Right forelimb (tissue), 1 donor: ENCODE measurements at places on chromosomes 3 and 15.

DNA sequence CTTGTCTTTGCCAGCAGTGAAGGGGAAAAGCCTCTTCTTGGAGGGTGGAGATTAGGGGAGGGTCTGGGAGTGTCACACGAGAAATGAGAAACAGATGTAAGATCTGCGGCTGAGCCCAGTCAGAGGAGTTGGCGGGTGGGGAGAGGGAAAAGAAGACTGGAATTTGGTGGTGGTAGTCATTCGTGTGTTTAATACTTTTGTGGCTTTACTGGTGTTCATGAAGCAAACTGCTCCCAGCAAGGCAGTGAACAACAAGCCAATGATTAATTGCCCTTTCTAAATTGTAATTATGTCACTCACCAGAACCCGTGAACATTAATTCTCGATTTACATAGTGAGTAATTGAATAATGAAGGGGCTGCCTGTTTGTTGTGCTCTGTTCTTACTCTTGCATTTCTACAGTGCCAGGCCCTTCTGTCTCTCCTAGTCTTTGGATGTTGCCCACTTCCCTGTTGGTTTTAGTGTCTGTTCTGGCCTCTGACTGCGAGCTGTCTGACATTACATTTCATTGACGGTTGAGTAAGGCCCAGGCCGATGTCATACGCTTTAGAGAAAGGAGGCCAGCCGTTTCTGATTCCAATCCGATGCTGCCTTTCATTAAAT, 78.0 kb downstream of the CHCHD6 start:
- DNase-seq = peak; percentile 78

DNA sequence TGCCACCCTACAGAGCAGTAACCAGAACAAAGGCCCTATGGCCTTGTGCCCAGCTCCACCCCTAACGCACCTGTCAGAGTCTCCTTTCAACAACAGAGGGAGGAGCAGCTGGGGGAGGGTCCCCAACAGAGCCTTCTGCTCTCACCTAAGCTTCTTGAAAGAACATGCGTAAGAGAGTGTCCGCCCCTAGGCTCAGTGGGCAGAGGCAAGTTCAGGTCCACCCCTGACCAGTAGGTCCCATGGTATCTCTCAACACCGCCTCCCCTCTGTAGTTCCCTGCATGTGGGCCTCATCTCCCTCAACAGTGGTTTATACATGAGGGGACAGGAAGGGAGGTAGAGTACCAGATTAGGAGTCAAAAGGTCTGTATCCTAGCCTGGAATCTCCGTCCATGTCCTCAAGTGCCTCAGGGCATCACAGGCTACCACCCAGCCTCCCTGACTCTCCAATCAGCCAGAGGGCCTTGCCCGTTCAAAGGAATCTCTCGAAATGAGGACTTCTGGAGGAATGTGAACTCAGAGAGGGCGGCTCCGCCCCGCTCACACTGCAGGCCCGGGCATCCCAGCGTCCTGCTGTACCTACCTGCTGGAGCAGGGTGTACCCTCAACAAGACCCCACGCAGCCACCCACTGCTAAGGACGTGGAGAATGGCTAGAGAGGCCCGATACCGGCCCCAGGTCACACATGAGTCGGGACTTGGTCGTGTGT, 680 bp downstream of the POC1A start:
- no peak for DNase-seq

DNA sequence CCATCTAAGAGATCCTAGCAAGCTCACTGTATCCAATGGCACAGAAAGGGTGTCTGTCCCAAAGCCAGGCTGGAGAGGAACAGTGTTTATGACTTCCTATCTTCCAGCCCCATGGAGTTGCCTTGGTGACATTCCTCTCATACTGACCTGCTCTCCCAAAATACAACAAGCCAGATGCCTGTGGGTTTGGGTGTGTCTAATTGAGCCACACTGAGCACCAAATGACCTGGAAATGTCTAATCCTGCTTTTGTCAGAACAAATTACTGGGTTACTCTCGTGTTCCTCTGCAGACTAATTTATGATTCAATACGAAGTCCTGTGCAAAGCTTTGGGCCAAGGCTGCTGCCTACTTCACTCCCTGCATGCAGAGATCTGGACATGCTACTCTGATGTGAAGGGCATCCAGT, 98.1 kb upstream of the STRIT1 start:
- DNase-seq = peak; percentile 57

DNA sequence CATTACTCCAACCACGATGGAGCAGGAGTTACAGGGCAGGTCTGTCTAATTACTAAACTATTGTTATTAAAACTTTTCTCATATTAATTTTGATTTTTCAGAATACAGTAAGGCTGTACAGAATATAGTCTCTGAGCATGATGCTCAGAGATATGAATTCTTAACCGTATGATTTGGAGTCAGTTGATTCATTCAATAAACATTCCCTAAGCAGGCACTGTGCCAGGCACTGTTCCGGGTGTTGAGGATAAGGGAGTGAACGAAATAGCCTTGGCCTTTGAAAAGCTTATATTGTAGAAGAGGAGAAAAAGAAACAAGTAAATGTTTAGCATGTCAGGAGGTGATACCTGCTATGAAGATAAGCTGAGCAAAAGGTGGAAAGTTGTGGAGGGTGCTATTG, 187.3 kb downstream of the KCNAB1 start:
- no peak for DNase-seq

GRCh38 chr3:111929484-111929883, 49.3 kb upstream of the ABHD10 start:
- no peak for DNase-seq

- DNase-seq = no peak
Observed at GRCh38 chr15:39362821-39363561, 217.9 kb upstream of the THBS1 start.

DNA sequence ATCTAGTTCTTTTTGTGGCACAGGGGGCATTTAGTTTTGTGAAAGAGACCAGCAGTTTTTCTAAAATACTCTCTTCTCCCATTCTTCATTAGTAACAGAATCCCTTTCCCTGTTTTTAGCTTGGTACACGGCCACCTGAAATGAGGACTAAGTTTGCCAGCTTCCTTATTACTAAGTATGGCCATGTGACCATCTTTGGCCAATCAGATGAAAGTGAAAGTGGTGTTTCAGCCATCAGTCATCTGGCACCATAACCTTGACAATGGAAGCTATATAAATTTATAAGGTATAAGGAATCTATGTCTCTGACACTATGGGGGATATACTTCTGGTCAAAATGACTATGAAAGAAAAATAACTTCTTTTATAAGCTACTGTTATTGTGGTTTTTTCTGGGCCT, 570.4 kb downstream of the AGBL1 start:
- no peak for DNase-seq

DNA sequence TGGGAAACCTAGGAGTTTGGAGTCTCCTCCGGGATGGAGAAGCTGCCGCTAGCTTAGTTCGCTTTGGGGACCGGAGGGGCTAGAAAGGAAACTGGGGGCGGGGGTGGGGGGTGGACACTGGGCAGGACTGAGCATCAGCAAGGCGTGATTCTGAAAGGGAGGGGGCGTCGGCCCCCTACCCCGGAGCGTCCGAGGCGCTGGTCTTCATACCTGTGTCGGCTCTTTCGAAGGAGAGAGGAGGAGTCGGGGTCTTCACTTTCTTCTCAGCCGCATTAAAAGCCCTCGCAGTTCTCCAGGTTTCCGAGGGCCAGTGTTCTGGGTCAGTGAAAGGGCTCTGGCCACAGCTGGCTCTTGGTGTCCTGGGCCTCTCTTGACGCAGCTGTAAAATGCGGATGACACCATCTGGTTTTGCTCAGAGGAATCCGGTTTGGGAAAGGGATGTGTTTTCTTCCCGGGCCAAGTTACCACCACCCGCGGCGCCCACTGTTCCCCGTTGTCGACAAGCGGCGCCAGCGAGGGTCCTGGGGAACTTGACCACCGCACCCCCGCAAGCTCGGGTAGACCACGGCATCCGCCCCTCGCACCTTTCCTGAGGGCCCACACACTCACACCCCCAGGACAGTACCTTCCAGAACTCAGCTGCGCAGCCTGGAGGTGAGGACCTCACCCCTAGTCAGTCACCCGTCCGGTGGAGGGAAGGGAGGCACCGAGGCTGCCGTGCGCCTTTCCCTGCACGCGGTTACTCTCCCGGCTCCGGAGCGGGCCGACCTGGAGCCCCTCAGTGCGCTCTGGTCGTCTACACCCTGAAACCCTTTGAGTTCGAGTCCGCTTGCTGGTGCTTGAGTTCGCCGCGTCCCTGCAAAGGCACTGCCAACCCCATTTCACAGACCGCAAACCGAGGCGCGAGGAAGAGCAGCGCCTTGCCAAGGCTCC, 660 bp downstream of the CCK start:
- no peak for DNase-seq

DNA sequence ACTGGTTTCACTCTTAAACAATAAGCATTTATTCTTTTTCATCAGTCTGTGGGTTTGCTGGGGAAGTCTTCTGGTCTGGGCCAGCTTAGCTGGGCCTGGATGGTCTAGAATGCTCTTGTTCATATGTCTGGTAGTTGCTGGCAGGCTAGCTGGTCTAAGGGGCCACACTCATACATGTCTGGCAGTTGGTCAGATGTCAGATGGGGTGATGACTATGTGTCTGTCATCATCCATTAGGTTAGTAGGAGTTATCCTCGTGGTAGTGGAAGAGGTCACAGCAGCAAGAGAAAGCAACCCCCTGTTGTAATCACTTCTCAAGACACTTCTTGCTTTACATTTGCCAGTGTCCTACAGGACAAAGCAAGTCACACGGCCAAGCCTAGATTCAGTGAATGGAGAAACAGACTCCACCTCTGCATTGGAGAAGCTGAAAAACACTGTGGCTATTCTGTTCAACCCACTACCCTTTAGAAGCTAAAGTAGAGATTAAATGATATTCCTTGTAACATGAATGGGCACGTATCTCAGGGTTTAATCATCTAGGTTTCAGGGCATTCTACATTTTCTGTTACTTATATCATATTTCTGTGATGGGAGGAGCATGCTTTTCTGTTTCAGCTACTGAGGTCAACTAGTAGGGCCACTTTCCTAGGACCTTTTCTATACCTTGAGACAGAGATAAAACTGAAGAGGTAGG, 5.5 kb upstream of the ARID3B start:
- no peak for DNase-seq

- no peak for DNase-seq
Observed at GRCh38 chr3:14688525-14688924, 13.6 kb downstream of the C3orf20 start.

- no peak for DNase-seq
Observed at GRCh38 chr3:177488740-177489139, 291.5 kb upstream of the TBL1XR1 start.

GRCh38 chr3:41652506-41652905, 309.4 kb downstream of the ULK4 start:
- DNase-seq = no peak

DNA sequence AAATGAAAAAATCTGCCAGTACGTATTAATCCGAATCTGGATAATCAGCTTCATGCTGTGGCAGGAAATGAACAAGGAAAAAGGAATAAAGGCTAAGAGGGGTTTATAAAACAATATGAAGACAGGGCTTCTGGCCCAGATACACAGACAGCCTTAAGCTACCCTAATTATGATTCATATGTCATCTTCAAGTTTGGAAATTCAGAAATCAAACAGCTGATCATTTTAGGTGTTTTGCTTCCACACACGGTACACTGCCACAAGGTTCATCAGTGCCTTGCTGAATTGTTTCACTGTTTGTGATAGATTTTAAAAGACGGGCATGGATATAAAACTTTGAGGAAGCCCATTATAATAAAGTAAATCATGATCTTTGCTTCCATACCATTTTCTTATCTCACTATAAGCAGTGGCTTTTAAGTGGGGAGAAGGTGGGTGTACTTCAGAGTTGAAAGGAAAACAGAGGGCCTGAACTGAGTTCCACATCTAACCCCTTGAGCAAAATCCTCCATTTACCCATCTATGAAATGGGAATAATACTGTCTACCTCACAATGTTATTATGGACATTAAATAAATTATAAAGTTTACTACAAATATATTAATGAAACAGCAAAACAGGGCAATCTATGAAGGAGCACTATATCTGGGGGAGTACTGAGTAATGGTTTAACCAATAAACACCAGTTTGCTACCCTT, 15.7 kb downstream of the GTPBP8 start:
- DNase-seq = no peak

- DNase-seq = no peak
Observed at GRCh38 chr3:69210068-69210730, 87.8 kb upstream of the LMOD3 start.

GRCh38 chr3:119309591-119309990, 15.4 kb downstream of the ARHGAP31 start:
- DNase-seq = no peak

DNA sequence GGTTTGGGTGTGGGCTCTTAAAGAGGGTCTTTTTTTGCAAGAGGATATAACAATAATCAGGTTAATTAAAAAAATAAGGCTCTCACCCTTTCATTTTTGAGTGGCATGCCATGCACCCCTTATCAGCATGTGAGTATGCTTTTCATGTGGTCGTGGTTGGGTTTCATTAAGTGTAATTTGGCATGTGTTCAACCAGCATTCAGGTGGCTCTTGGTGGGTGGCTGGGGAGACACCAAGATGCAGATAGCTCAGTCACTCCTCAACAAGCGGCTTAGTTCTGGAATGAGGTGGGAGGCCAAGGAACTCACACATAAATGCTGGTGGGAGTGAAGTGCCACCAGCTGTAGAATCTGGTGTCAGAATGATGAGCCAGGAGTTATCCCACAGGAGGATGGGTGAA, 66.8 kb downstream of the FLNB start:
- no peak for DNase-seq

GRCh38 chr15:91393186-91393585, 293.1 kb downstream of the SV2B start:
- DNase-seq = no peak

DNA sequence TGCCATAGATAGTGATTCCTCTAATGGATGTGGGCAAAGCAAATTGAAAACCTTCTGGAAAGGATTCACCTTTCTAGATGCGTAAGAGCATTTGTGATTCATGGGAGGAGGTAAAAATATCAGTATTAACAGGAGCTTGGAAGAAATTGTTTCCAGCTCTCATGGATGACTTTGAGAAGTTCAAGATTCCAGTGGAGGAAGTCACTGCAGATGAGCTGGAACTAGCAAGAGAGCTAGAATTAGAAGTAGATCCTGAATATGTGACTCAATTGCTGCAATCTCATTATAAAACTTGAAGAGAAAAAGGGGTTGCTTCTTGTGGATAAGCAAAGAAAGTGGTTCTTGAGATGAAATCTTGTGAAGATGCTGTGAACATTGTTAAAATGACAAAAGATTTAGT, 88.0 kb upstream of the ACKR4 start:
- DNase-seq = no peak

DNA sequence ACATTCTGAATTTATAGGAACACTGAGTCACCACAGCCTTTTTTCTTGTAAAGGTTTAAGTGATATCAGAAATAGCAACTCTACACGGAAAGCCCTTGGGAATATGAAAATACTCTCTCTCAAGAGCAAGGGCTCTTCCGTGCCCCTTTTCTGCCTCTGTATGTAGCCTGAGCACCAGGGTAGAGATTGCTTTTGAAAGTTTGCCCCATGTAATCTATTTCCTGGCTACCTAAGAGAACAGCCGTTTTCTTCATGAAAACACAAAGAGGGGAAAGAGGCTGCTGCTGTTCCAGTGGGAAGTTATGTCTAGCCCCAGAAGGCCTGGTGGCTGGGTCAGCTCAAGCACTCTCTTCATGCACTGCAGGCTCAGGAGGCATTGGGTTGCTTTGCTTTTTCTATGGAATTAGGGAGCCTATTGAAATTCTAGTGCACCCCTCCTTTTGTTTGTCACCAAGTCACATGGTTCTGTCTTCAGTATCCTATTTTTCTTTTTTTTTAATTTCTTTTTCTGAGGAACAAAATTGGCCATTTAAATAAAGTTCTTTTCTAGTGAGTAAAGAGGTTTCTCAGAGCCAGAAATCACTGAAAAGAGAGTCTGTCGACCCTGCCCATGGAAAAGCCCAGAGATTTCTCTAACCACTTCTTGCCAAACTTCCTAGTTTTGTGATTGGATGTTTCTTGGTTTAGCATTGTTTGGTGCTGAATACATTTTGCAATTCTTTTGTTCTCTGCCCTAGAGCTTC, 39.5 kb downstream of the TIGIT start:
- DNase-seq = no peak
